Stimulated activated CD8-positive, alpha-beta memory T cell treated with anti-CD3 and anti-CD28 coated beads, Interleukin-4, amount 100 ng/mL, for 4 hours (primary cell): ENCODE measurements at places on chromosomes 1 and 21.

DNA sequence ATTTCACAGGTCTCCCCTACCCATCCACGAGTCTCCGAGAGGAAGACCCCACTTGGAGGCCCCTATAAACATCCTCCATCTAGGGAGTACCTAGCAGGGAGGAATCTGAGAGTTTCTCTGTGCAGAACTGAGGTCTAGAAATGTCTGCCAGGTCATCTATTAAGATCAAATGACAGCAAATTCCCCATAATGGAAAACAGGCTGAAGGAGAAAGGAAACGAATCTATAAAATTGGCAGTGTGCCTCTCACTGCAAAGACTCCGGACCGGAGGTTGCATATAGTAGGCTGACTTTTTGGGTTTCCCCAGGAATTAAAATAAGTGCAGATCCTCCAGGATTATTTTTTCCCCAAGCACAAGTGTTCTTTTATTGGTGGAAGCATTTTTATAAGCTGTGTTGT lies 57.7 kb downstream of the NMNAT2 start:
- DNase-seq, result no peak

DNA sequence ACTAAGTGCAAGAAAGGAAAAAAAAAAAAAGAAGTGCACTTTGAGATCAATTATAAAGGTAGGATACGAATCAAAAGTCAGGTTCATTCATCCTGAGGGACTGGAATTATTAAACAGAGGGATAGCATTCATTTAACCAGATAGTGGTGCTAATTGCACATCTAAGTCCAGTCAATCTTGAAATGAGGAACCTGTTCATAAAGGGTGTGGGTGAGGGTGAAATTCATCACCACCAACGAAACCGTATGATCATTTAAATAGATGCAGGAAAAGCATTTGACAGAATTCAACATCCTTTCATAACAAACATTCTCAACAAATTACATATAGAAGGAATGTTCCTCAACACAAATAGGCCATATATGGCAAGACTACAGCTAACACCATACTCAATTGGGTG lies 5.6 kb downstream of the CTSS start:
- DNase-seq, result no peak

- no peak for DNase-seq
These were observed 55.9 kb downstream of the NENF start for GRCh38 chr1:212488436-212489283.

GRCh38 chr1:66944330-66945274 lies 19.8 kb downstream of the MIER1 start:
- DNase-seq, result no peak

GRCh38 chr1:7611421-7612010 lies 159.6 kb upstream of the VAMP3 start:
- DNase-seq, result no peak

GRCh38 chr1:182569939-182570610 lies 19.0 kb downstream of the RNASEL start:
- DNase-seq, result no peak

DNA sequence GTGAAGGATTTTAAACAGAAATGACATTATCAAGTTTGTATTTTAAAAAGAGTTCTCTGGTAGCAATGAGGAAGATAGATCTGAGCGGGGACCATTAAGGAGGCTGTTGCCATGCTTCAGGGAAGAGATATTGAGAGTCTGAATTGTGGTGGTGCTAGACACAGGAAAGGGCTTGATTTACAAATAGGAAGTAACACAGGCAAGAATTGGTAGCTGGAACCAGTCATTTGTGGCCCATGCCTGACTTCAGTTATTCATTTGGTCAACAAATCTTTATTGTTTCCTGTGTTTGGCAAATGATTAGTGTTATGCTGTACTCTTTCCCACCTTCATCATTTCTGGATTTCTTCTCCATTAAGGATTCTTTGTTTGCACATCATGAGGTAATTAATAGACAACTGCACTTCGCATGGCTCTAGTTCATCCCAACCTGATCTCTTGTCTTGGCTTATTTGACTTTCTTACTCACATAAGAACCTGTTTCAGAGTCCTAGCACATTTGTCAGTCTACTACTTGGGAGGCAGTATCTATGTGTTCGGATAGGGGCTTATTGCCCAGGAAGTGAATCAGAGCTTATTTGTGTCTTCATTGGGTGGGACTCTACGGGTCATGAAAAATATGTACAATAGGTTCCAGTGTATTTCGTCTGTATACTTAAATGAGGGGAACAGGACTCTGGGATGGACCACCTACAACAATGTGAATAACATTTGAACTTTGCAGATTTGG lies 32.3 kb downstream of the EEIG2 start:
- DNase-seq, result no peak

DNA sequence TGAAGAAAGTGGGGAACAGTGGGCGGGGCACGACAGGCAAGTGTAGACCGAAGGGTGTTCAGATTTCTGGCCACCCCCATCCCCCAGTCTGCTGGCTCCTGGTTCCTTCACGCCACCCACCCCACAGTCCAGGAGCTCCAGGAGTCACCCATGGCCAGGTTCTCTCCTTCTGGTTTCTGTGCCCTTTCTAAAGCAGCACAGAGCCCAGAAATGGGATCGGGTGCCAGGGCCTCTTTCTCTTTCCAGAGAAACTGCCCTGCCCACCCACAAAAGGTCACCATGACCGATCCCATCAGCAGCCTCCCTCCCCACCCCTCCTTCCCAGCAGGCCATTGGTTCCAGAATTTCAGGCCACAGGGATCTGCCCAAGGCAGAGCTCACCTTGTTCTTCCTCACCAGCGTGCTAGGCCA lies 3.2 kb upstream of the CELSR2 start:
- no peak for DNase-seq

DNA sequence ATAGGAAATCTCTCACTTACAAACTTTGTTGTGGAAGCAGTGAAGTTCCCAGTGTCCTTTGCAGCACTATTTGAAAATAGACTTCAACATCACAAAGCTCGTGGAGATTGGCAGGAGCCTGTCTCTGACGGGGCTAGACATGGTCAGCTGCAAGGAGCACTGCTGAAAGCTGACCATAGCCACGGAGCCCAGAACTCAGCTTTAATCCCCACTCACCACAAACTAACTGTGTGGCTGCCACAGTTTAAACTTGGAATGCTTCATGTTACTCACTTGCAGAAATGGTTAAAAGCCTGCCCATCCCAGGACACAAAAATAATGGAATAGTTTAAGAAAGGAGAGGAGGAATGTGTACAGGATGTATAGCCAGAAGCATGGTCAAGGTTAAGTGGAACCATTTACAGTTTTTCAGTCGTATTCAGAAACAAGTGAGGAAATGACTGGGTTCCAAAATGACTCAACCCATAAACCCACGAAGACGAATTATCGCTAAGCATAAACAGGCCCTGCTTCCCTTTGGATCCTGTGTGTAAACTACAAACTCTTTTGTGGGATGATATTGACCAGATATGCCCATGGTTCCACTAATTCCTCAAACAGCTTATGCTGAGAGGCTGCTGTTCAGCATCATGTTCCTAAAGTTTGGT lies 18.2 kb downstream of the DNALI1 start:
- DNase-seq, result no peak

GRCh38 chr1:116767782-116768382 lies 13.7 kb downstream of the CD2 start:
- DNase-seq, result no peak
